Fibroblast of skin of right quadriceps (primary cell): ENCODE measurements at places on chromosomes 16 and 17.

GRCh38 chr16:12300490-12300889, 324.0 kb downstream of the SNX29 start:
- no peak for DNase-seq

DNA sequence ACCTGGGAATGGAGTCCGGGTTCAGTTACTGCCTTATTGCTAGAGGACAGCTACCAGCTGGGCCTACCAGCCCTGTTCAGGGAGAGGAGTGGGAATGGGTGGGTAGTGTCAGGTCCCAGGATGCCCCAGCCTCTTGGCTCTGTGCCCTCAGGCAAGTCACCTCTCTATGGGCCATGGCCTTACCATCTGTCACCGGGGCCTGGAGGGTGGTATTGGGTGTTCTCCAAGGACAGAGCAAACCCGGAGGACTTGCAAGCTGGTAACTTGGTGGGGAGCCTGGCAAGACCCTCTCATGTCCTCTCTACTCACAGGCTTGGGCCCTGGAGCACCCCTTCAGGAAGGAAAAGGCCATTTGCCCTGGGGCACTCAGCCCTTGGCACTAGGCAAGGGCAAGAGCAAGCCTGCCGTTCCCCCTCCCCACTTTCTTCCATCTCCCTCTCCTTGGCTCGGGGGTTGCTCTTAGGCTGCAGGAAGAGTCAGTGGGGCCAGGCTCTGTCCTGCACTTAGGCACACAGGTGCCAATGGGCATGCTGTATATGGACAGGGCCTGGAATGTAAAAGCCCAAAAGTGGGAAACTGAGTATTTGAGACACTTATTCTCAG, 170.0 kb upstream of the ZNF267 start:
- no peak for DNase-seq

DNA sequence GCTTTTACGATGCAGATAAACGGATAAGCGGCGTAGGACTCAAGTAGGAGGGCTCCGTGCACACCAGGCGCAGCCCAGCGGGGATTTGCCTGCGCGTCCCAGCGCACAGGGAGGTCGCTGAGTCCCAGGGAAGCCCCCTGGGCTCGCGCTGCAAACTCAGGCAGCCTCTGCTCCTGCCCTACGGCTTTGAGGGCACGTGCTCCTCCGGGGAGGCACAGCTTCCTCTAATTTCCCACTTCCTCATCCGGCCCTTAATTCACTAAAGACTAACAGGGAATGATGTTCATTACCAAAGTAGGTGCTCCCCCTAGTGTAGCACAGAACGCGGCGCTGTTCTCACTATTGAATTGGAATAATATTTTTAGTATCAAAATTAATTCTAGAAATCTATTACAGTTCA, 825.4 kb downstream of the KCNJ18 start:
- DNase-seq = no peak

- DNase-seq = no peak
Observed at GRCh38 chr17:51662204-51663056, 402.1 kb downstream of the UTP18 start.

DNA sequence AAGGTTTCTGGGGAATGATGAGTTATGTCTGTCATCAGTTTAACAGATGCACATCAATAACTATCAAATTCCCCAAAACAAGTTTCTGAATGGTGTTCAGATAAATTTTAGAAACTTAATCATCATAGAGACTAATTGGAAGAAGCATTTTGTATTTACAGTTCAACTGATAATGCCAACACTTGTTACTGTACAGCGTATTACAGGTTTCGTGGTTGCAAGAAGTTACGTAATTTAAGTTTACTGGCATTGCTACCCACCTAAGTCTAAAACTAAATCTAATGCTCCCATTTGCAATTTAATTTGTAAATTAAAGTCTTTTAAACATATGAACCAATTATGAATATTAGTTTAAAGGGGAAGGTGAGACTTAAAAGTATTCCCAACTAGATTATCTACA, 3.0 kb downstream of the SRSF1 start:
- DNase-seq = no peak

- DNase-seq = peak; percentile 93
Observed at GRCh38 chr17:40283662-40284061, 4.0 kb upstream of the CDC6 start.

- DNase-seq = no peak
Observed at GRCh38 chr17:19876529-19877161, 8.9 kb upstream of the ULK2 start.

DNA sequence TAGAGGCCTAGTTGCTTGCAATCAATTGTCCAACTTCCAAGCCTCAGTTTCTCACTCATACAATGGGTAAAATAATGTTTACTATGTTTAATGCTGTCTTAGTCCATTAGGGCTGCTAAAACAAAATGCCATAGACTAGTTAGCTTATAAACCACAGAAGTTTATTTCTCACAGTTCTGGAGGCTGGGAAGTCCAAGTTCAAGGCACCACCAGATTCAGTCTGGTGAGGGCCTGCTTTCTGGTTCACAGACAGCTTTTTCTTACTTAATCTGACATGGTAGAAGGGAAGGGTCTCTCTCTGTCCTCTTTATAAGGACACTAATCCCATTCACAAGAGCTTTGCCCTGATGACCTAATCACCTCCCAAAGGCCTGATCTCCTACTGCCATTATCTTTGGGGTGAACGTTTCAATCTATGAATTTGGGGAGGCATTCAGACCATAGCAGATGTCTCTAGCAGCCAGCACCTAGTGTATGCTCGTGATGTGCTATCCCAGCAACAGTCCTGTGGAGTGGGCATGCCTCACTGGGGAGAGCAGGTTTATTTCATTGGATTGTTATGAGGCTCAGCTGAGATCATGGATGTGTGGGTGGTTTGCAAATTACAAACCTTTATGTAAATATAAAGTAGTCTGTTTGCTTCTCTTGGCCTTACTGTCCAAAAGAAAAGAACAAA, 25.2 kb downstream of the YPEL2 start:
- DNase-seq = no peak

- no peak for DNase-seq
Observed at GRCh38 chr16:71255721-71256120, 25.2 kb upstream of the HYDIN start.

DNA sequence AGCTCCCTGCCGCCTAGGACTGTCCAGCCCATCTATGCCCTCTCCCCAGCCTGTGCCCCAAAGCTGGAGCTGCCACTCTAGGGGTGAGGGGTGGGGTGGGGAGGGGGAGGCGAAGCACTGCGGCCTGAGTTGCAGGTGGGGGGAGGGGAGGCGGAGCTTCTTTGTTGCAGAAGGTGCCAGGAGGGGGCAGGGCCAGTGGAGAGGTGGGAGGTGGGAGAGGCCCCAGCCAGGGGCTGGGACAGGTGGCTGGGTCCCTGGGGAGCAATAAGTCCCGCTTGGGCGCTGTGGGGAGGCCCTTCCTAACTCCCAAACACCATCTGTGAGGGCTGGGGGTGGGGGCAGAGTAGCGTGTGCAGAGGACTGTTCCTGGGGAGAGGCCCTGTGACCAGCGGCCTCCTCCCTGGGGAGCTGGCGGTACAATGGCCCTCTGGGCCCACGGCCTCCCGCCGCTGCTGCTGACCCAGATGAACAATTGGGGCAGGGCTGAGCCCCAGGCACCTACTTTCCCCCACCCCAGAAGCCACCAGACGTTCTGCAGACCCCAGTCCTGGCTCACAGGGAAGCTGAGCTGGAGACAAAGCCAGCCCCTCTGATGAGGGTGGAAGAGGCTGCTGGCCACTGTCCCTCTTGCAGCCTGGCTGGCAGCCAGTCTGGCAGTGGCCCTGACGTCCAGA, 2.2 kb upstream of the NTN3 start:
- DNase-seq = no peak

DNA sequence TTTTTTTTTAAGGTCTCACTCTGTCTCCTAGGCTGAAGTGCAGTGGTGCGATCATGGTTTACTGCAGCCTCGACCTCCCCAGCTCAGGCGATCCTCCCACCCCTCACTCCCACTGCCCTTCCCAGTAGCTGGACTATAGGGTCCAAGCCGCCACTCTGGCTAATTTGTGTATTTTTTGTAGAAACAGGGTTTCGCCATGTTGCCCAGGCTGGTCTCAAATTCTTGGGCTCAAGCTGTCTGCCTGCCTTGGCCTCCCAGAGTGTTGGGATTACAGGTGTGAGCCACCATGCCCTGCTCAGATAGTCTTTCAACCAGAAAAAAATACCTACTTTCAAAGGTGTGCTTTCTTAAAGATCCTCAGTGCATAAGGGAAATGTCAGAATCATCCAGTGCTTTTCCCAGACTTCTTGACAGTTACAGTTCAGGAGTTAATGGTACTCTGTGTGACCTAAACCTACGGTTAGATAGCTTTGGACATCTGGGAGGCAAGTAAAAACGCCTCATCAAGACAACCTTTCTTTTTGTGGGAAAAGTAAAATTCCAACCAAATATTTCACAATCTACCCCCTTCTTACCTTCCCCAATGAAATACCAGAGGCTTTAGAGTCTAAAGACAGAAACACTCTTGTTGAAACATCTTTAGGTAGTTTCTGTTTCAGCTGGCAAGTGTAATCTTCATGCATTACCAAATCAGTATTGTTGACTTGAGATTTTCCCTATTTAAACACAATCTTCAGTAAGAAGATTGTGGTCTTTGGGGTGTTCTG, 6.8 kb downstream of the RSPRY1 start:
- DNase-seq = peak; percentile 70

- no peak for DNase-seq
Observed at GRCh38 chr17:58184986-58185761, 7.4 kb upstream of the EPX start.

DNA sequence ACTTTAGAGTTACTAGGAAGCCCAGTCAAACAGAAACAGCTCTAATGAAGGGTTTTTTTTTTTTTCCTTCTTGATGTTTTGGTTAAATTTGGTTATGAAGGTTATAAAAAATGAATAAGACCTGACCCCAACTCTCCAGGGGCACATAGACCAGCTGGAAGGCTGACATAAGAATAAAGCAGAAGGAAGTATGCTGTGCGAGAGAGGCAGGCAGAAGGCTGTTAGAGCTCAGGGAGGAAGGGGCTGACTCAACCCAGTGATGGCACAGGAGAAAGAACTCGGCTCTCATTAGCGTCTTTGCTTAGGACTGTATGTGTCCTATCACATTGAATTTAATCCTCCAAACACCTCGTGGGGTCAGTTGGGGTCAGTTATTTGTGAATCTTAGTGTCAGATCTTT, 474.6 kb downstream of the PMP22 start:
- peak; percentile 76 for DNase-seq

- DNase-seq = no peak
Observed at GRCh38 chr17:46141645-46142044, 51.6 kb downstream of the KANSL1 start.

DNA sequence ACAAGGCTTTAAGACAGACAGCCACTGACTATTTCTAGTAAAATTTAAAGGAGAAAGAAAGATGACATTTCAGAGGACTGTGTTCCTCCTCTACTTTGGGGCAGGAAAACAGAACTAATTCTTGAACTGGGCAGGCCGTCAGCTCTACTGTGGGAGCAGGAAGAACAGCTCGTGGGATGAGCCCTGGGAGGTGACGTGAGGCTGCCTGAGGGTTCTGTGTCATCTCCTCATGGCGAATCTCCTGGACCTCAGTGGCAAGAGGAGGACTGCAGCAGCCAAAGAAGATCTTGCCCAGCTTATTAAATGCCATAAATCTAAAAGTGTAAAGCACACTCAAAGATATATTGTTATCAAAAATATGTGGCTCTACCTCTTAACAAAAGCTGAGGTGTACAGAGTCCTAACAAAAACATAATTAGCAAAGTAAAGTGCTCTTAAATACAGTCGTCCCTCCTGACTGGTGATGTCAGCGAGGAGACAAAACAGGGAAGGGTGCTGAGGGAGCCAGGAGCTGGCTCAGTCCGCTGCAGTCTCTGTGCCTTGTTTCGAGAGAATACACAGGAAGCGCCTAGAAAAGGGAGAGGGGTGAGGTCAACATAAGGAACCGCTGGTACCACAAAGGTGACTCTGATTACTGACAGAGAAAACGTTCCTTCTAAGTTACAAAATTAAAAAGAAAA, 58.0 kb downstream of the CREBBP start:
- DNase-seq = no peak

DNA sequence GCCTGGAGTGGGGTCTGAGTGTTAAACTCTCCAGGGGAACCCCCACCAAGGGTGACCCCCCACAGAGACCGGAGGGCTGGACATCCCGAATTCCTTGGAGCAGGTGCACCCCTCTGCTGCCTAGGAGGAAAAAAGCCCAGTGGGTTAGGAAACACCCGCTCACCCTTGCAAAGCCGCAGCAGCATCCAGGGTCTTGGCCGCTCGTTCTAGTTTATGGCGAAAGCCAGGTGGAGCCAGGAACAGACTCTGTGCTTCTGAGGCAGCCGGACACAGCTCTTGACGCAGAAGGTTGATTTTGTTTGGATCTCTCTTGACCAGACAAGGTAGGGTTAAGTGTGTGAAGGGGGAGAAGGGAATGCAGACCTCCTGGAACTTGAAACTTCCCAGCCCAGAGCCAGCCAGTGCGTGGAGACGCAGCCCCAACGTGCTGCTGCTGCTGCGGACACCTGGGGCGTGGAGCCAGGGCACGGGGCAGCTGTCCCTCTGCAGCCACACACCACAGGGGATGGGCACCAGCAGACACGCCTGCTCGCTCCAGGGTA, 154.5 kb downstream of the LAT start:
- DNase-seq = no peak

- DNase-seq = peak; percentile 74
Observed at GRCh38 chr17:63150994-63151464, 185.0 kb downstream of the TANC2 start.

- DNase-seq = no peak
Observed at GRCh38 chr17:19501219-19501618, 32.4 kb upstream of the SLC47A1 start.

GRCh38 chr16:71645450-71645849, 19.5 kb downstream of the MARVELD3 start:
- peak; percentile 26 for DNase-seq

- DNase-seq = no peak
Observed at GRCh38 chr16:6382924-6383459, 949.7 kb upstream of the RBFOX1 start.

DNA sequence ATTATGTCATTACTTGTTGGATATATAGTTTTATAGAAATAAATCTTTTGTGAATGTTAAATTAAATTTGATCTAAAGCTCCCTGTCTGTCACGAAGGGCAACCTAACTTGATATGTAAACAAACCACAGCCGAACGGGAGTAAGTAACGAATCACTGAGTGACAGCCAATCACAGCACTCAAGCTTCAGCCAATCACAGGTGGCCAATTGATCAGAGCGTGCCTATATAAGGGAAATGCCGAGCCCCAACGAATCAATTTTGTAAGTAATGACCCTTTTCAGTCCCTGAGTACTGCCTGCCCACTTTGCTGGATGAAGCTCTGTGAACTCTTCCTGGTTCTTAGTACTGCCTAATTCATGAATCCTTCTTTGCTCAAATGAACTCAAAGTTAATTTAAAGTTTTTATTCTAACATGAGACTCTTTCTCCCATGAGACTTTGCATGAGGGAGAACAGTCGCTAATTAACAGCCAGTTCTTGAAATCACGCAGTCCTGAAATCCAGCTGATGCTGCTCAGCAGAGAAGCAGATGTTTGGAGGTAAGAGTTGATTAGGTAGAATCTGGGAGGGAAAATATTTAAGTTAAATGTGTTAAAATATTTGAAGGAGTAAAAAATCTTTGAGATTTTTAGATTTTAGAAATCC, 302.2 kb downstream of the CNTNAP4 start:
- DNase-seq = no peak

- DNase-seq = no peak
Observed at GRCh38 chr17:17979778-17980177, 7.1 kb downstream of the DRC3 start.

GRCh38 chr17:28053725-28054124, 11.2 kb downstream of the NLK start:
- DNase-seq = no peak
